ENCODE measurements at places on chromosomes 4 and X.

GRCh38 chr4:6573551-6573950 is 1.4 kb upstream of the MAN2B2 start:
- DNase-seq, result no peak

GRCh38 chrX:152844256-152844655 is 13.4 kb downstream of the NSDHL start:
- no peak for DNase-seq

DNA sequence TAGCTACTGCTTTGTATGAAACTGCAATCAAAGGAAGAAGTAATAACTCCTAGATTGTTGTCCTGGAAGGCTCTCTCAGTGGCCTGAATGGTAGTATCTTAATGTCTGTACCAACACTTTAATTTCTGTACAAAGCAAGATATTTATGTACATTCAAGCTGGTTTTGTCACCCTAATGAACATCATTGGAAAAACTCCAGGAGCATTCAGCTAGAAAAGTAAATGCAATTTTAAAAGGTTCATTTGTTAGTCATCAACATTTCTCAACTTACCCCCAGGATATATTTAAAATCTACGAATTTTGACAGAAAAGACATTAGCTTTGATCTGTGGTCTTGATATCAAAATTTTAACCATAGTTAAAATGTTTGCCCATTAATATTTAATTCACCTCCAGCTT is 80.0 kb upstream of the FGF13 start:
- no peak for DNase-seq

GRCh38 chrX:20189171-20189570 is 47.5 kb upstream of the EIF1AX start:
- DNase-seq, result no peak

GRCh38 chr4:38105475-38106220 is 145.4 kb downstream of the PTTG2 start:
- DNase-seq, result no peak

- no peak for DNase-seq
Measured at GRCh38 chr4:145954924-145955339, 16.3 kb upstream of the ZNF827 start.

- DNase-seq, result no peak
Measured at GRCh38 chr4:128782875-128783614, 26.5 kb upstream of the JADE1 start.

DNA sequence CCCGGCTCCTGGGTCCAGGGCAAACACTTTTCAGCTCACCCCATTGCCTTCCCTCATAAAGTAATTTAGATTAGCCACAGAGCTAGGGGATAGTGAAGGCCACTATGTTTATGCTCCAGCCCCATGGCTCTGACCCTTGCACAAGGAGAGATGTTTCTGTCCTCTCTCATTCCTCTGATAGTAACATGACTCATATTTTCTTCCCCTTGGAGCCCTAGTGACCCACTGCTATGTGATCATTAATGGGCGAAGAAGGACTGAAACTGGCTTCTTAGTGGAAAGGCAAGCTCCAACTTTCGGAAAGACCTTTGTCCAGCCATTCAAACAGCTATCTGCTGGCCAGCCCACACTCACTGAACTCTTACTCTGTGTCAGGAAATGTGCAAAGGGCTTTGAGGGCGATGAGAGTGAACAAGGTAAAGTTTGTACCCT is 12.3 kb downstream of the CLDN2 start:
- DNase-seq, result no peak

GRCh38 chrX:129403974-129404669 is 119.2 kb downstream of the SMARCA1 start:
- DNase-seq, result no peak

DNA sequence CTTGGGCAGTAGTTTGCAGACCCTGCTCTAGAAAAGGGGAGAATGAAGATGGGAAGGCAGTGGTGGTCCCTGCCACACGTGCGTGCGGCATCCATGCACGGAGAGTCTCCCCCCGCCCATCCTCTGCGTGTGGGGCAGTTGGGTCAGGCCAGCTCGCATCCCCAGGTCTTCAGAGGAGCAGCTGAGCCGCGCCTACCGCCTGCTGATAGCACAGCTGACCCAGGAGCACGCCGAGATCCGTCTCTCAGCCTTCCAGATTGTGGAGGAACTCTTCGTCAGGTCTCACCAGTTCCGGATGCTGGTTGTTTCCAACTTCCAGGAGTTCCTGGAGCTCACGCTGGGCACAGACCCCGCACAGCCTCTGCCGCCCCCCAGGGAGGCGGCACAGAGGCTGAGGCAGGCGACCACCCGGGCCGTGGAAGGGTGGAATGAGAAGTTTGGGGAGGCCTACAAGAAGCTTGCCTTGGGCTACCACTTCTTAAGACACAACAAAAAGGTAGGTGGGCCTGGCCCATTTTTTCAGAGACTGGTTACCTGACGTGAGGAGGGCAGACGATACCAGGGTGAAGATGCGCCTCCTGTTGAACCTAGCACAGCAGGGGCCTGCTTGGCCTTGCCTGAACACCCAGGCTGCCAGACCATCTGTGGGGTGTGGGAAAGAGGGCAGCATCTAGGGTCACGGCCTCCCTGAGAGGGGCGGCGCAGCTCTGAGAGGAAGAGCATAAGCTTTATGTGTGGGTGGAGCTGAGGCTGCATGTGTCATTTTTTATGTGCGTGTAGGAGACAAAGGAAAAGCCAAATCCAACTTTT is 2.6 kb downstream of the UVSSA start:
- no peak for DNase-seq

GRCh38 chrX:8049827-8050226 is 121.2 kb downstream of the VCX2 start:
- DNase-seq, result no peak

DNA sequence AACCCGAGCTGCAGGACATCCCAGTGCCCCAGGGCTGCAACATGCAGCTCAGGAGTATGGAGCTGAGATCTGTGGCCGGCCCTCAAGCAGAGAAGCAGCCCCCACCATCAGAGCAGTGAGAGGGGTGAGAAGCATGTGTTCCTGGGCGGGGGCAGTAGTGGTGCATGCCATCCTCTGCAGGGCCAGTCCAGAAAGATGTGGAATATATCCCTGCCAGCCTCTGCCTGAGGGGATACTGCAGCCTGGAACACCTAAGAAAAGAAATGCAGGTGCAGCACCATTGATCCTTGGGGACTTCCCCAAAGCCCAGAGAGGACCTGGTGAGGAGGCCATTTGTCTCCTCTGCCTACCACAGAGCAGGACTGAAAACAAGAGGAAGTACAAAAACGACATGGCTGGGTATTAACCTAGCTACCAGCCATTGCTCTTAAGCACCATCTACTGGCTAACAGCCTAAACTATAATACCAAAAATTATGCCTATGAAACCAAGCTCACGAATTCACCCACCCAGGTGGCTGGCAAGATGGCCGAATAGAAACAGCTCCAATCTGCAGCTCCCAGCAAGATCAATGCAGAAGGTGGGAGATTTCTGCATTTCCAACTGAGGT is 158.8 kb downstream of the ADGRA3 start:
- DNase-seq, result no peak

GRCh38 chrX:136825771-136826170 is 45.0 kb upstream of the ARHGEF6 start:
- DNase-seq, result no peak

DNA sequence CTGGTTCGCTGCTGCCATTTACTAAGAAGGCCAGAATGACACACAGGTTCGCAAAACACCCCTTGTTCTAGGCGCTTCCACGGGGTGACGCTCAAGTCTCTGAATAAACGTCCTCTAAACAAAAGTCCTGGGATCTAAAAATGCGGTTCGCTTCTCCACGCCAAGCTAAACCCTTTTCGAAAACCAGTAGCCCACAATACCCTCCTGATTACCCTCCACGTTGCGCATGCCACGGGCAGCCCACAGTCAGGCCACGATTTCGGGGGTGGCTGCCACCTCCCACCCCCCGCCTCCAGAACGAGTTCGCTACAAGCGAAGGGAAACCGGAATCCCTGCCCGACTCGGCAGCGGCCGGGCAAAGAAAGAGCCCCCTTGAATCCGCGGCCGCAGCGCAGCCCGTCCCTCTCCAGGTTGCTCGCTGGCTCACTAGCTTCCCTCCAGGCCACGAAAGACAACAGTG is 423 bp downstream of the RPL39 start:
- DNase-seq, result peak; percentile 58

DNA sequence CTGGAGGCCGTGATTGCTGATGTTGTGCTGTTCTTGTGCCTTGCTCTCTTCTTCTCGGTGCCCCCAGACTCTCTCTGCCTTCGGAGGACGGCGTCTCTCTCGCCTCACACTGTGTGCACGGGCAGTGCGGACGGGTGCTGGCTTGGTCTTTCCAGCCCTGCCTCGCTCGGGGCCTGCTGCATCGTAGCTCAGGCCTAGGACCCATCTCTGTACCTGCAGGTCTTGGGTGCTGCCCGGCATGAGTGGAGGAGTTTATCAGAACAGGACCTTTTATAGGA is 18.2 kb downstream of the RGS12 start:
- DNase-seq, result no peak

- DNase-seq, result no peak
Measured at GRCh38 chr4:83582289-83582785, 46.4 kb downstream of the GPAT3 start.

- DNase-seq, result no peak
Measured at GRCh38 chr4:89249716-89250361, 57.8 kb downstream of the GPRIN3 start.

DNA sequence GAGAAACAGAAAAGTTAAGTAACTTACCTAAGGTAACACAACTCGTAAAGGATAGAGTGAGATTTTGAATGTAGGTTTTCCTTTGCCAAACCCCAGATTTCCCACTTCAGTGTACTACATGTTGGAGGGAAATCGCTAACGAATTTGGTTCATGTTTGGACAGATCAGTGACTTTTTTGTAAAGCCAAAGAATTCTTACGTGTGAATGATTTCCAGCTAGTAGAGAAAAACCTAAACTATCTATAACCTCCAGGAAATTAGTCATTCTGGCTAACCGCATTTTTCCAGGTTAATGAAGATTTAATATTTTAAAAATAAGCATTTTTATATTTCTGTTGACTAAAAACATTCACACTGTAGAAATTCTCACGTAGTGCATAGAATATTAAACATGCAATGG is 7.2 kb downstream of the TENM3 start:
- no peak for DNase-seq

DNA sequence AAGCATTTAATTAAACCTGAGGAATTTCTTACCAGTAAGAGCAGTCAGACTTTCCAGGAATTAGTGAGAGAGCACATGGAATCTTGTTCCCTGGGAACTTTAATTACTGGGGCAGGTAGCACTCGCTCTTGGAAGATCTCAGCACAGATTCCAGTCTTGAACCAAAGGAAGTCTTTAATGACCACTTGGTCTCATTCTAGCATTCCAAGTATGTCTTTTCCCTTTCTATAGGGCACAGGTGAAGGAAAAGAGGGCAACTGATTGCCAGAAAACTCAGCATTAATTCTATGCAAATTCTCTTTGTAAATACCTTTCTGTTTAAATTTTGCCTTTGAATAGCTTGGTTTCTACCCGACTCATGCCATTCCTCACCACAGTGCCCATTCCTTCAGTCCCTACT is 236.6 kb downstream of the LDB2 start:
- DNase-seq, result no peak
